ENCODE measurements at places on chromosomes 11 and 22.

DNA sequence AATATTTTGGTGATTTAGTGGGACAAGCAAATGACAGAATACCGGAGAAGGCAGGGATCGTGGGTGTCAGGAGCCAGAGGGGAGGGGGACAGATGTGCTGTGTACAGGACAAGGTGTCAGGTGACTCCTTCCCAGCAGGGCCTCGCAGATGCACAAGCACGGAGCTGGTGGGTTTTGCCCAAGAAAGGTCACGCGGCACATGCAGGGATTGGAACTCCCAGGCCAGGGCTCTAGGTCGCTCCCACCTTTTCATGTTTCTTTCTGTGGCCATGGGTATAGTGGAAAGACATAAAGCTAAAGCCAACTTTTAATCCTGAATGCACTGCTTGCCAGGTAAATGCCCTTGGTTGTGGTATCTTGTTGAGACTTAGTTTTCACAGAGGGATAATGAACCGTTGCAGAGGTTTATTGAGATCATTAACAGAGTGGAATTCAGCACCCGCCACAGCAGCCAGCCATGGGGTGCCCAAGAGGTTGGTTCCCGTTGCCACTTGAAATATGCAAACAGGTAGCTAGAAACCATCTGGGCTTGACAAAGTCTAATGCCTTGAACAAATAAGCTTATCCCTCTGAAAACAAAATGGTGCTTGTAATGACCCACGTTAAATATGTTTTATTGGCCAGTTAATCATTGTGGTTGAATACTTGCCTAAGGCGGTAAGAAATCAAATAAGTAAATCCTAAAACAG is 10.1 kb downstream of the C22orf23 start:
- no peak for DNase-seq

GRCh38 chr11:96288915-96289314 is 54.1 kb downstream of the MAML2 start:
- no peak for DNase-seq

DNA sequence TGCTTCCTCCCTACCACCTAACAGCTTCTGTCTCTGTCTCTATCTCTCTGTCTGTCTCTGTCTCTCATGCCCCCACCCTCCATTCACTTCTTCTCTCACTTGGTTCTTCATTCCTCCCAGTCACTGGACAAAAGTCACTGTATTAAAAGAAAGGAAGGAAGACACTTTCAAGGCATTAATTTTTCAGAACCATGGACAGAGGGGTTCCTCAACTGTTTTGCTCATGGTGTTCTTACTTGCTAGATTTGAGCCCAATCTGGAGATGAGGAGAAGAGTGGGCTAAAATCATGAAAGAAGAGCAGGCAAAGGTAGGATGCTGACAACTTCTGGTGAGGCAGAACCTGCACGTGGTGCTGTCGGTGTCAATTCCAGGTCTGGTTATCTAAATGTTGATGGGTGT is 116.7 kb upstream of the LARGE1 start:
- no peak for DNase-seq

- DNase-seq = no peak
Observed at GRCh38 chr11:106999196-106999595, 19.1 kb downstream of the GUCY1A2 start.

GRCh38 chr11:267491-267994 is 10.7 kb upstream of the NLRP6 start:
- no peak for DNase-seq

DNA sequence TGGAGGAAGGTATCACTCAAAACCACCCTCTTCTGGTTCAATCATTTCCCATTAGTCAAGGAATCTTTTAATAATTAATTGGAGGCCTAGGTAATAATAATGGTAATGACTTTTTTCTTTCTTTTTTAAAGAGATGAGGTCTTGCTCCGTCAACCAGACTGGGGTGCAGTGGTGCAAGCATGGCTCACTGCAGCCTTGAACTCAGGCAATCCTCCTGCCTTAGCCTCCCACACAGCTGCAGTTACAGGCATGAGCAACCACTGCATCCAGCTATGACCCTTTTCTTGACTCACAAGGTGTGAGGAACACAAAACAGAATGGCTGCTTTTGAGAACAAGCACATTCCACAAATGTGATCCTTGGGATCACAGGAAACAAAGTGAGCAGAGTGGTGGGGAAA is 3.6 kb downstream of the POLDIP3 start:
- DNase-seq = no peak

Measured in activated gamma-delta T cell treated with anti-CD3 and anti-CD28 coated beads, Interleukin-2, amount 50 U/mL, for 16 hours (primary cell).